ENCODE measurements at places on chromosomes 13 and 19.

- no peak for DNase-seq
These were observed 7.7 kb upstream of the TBC1D4 start for GRCh38 chr13:75489502-75490263.

DNA sequence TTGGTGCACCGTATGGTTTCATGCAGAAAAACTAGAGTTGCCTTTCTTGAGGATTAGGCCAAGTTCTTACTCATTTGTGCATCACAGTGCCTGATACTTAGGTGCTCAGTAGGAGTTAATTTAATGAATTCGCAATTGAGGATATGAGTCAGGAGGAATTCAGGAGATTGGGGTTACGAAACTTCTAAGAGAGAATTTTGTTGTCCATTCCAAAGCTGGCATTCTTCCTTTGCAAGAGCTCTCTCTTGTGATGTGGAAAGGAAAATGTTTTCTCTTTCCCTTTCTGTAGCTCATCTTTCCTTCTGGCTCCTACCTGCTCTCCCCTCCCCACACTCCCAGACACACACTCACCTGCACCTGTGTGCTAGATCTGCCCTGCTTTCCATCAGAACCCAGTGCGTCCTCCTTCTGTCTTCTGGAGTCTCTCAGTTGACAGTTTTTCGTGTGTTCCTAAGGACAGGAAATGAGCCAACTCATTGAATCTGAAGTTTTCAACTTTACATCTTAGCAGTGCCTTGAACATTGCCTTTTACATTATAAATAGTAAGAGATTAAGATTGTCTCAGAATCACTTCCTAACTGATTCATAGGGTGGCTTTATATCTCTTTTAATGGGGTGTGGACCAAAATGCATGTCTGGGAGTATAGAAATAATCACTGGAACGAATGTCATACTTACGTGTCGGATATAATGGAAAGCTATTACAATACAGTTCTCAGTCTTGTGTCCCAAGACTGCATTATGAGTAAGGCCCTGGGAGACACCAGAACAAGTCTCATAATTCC lies 19.7 kb upstream of the ERCC5 start:
- no peak for DNase-seq

- no peak for DNase-seq
These were observed 358.1 kb downstream of the MYO16 start for GRCh38 chr13:108987517-108987916.

- no peak for DNase-seq
These were observed 9.5 kb downstream of the C13orf46 start for GRCh38 chr13:113964251-113964995.

DNA sequence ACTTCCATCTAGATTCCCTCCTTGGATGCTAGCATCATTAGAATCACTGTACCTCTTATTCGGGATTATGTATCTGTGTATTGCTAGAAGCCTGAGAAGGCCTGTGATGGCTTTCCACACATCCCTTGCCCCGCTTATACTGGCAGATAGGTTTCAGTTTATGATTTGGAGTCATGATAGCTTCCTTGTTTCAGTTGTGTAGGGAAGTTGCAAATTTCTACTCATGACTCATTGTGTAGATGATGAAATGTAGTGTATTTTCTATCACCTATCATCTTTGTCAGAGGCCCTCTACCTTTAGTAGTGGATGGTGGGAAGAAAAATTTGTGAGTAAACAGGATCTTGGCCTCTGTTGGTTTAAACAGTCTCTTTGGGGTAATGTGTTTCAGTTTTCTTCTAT lies 165.2 kb downstream of the GGACT start:
- DNase-seq: no peak

All from stimulated activated CD8-positive, alpha-beta memory T cell treated with anti-CD3 and anti-CD28 coated beads, Interleukin-15, amount 100 ng/mL, for 48 hours (primary cell).